Heart left ventricle (tissue), 16 donors: ENCODE measurements at places on chromosomes 11 and 22.

GRCh38 chr11:15937601-15938120 lies 418.7 kb downstream of the SOX6 start:
- no peak for DNase-seq

DNA sequence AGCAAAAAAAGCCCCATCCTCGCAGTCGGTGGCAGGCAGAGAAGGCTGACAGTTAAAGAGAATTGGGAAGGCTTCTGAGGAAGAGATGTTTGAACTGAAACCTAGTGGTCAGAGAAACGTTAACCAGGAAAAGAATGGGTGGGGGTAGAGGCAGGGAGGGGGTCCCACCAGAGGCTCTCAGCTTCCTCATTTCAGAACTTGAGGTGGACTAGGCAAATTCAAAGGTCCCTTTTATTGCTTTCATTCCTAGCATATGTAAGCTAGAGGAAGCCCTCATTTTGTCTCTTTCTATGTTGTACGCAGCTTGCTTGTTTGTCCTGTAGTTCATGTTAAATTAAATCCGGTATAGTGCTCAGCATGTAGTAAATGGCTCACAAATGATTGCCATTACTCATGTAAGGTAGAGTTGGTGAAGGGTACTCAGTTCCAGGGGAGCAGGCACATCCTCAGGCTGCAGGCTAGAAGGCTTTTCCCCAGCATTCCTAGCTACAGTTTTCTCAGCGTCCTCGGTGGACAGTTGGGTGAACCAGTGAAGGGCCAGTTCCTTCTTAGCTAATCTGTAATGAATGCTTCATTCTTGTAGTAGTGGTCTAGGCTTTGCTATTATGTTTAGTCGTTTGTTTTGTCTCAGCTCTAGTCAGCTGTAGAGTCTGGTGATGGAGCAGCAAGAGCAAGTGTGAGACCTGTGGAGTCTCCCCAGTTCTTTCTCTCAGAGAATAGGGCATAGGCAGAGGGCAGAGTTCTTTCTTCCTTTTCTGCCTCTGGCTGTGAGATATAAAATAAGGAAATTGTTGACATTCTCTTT lies 58.6 kb downstream of the UVRAG start:
- no peak for DNase-seq

- peak; percentile 74 for DNase-seq
Measured at GRCh38 chr22:41833369-41834004, 582 bp downstream of the SREBF2 start.

- no peak for DNase-seq
Measured at GRCh38 chr11:34214961-34215805, 109.8 kb downstream of the NAT10 start.

DNA sequence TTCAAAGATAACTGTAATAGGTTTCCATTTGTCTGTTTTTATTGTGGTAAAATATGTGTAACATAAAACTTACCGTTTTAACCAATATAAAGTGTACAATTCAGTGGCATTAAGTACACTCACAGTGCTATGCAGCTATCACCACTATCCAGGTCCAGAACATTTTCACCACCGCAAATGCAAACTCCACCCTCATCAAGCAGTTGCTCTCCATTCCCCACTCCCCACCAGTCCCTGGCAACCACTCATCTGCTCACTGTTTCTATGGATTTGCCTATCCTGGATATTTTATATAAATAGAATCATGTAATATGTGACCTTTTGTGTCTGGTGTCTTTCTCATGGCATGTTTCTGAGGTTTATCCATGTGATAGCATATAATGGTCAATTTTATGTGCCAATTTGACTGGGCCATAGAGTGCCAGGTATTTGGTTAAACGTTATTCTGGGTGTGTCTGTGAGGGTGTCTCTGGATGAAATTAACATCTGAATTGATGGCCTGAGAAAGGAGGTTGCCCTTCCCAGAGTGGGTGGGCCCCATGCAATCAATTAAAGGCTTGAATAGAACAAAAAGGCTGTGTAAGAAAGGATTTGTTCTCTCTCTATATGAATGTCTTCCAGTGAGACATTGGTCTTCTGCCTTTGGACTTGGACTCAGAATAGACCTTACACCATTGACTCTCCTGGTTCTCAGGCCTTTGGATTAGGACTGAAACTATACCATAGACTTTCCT lies 17.2 kb upstream of the SMCO4 start:
- no peak for DNase-seq

DNA sequence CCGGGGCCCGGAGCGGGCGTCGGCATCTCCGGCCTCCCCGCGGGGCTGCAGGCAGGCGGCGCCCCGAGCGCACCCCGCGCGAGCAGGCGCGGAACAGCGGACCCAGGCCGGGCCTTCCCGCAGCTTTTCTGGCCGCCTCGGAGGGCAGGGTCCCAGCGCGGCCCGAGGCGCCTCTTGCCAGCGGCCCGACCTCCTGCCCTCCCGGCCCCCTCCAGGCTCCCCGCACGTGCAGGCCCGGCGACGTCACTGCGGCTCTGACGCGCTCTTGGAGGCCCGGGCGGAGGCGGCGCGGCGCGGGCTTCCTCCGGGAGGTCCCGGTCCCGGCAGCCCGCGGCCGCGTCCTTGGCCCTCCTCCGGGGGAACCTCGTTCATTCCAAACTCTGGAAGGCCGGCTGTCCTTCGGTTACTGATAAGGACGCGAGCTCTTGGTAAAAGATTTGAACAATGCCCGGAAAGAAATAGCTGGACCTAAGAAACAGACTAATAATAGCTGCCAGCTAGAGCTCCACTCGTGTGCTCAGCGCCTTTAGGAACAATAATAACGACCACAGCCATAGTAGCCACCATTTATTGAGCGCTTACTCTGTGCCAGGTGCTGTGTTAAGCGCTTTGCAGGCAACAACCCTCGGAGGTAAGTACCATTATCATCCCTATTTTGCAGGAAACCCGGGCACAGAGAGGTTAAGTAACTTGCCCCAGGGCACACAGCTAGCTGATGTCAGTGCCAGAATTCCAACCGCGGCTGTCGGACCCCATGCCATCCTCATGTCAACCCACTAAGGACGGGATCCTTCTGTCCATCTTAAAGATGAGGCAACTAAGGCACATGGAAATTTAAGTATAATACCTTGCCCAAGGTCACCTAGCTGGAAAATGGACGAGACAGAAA lies 39.1 kb upstream of the CREB3L1 start:
- DNase-seq, result peak; percentile 90

- no peak for DNase-seq
Measured at GRCh38 chr11:37248145-37248544, 650.1 kb upstream of the RAG2 start.

GRCh38 chr22:40235308-40235707 lies 57.6 kb downstream of the TNRC6B start:
- no peak for DNase-seq

DNA sequence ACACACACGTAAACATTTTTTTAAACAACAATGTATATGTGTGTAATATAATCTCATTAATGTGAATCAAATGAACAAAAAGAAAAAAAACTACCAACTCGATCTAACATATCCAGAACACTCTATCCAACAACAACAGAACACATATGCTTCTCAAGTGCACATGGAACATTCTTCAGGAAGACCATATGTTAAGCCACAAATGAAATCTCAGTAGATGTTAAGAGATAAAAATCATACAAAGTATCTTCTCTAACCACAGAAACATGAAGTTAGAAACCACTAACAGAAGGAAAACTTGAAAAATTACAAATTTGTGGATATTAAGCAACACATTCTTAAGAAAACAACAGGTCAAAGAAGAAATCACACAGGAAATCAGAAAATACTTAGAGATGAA lies 25.5 kb upstream of the TMEM45B start:
- no peak for DNase-seq
